ENCODE measurements at places on chromosomes 5 and 9. TPM values are rescaled to one million over a fixed set of nuclear protein-coding genes. Genes with fewer than 3 reads are reported as not detected.

Gene OLFML2A
- 0.32 TPM for total RNA-seq

Gene SERF1A
- total RNA-seq = 11.4 TPM

Gene KIF20A
- total RNA-seq = 52.6 TPM

Gene CWC27
- total RNA-seq = 18.2 TPM

Gene SLC34A3
- not detected for total RNA-seq

Gene IL7R
- 1.3 TPM for total RNA-seq

Gene AK8
- 0.30 TPM for total RNA-seq

Gene MSMP
- 187 TPM for total RNA-seq

Gene RHOBTB3
- 72.4 TPM for total RNA-seq

Data from epithelial cell of umbilical artery (primary cell).